T-helper 1 cell (primary cell): ENCODE measurements at places on chromosomes 13 and 19.

DNA sequence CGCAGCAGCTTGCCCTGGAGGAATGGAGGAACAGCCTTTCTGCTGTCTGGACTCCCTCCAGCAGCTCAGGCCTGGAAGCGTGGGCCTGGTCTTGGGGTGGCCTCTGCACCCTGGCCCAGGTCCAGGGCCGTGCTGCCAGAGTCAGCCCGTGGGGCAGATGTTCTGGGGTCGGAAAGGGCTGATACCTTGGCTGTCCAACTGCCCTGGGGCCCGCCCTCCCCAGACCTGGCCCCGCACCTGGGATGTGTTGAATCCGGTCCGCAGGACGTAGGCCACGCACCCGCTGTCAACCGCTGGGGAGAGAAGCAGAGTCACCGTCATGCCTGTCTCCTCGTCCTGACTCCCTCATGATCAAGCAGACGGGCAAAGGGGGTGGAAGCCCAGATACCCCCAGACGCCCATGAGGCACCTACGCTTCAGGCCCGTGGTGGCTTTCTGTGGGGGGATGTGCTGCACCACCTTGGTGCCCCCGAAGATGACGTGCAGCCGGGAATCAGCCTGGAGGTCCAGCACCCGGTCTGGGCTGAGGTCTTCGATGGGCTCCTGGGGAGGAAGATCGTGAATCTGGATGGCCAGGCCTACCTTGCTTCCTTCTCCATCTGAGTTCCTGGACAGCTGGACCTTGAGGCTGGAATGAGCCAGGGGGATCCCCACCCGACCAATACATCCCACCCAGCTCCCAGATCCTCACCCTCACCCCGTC is 7.7 kb downstream of the ATP13A1 start:
- DNase-seq, result no peak

- no peak for DNase-seq
Measured at GRCh38 chr13:45325806-45326205, 15.2 kb downstream of the TPT1 start.

GRCh38 chr13:108733022-108733560 is 103.7 kb downstream of the MYO16 start:
- no peak for DNase-seq

- DNase-seq, result no peak
Measured at GRCh38 chr19:46919324-46919723, 58.5 kb downstream of the ARHGAP35 start.

GRCh38 chr19:33275933-33276619 is 26.3 kb downstream of the CEBPA start:
- DNase-seq, result no peak

DNA sequence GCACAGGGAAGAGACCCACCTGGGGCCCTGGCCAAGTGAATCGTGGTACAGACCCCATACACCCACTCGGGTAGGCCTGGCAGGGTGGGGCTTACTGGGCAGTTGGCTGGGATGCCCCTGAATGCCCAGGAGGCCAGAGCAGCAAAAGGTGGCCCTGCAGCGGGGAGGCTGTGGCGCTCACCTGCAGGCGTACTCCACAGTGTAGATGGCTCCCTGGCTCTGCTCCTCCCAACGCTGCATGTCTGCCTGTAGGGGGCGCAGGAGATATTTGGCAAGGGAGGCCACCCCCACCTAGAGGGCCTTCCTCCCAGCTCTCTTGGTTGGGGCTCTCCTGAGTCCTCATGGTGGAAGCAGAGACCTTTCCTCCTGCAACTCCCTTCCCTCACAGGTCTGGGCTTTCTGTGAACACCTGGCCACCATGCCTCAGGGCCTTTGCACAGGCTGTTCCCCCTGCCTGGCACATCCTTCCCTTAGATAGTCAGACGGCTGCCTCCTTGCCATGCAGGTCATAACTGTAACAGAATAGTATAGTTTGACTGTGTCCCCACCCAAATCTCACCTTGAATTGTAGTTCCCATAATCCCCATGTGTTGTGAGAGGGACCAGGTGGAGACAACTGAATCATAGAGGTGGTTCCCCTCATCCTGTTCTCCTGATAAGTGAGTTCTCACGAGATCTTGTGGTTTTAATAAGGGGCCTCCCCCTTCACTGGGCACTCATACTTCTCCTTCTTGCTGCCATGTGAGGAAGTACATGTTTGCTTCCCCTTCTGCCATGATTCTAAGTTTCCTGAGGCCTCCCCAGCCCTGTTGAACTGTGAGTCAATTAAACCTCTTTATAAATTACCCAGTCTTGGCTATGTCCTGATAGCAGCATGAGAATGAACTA is 5.9 kb downstream of the BORCS8 start:
- DNase-seq, result peak; percentile 23

- no peak for DNase-seq
Measured at GRCh38 chr19:53076984-53077383, 26.2 kb downstream of the ZNF160 start.

DNA sequence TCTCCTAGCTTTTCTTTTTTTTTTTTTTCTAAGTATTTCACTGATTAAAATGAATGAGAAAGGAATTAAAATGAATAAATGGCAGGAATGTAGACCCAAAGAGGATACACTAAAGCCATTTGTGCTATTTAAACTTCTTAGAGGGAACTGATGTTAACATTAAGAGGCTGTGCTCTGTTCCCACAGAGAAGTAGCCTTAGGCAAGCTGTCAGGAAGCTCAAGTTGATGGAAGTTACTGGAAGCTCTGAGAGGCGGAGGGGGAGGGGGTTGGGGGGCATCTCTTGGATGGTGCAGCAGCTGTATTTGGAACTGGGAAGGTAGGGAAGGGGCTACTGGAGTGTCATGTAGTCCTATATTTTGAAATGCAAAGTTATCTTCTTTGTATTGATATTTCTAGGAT is 168.2 kb downstream of the DNAJC15 start:
- no peak for DNase-seq

GRCh38 chr19:20611866-20612265 is 46.3 kb upstream of the ZNF737 start:
- DNase-seq, result no peak

GRCh38 chr13:58630794-58631193 is 999.2 kb downstream of the PCDH17 start:
- DNase-seq, result no peak

GRCh38 chr19:13946414-13946813 is 5.9 kb upstream of the DCAF15 start:
- DNase-seq, result no peak

DNA sequence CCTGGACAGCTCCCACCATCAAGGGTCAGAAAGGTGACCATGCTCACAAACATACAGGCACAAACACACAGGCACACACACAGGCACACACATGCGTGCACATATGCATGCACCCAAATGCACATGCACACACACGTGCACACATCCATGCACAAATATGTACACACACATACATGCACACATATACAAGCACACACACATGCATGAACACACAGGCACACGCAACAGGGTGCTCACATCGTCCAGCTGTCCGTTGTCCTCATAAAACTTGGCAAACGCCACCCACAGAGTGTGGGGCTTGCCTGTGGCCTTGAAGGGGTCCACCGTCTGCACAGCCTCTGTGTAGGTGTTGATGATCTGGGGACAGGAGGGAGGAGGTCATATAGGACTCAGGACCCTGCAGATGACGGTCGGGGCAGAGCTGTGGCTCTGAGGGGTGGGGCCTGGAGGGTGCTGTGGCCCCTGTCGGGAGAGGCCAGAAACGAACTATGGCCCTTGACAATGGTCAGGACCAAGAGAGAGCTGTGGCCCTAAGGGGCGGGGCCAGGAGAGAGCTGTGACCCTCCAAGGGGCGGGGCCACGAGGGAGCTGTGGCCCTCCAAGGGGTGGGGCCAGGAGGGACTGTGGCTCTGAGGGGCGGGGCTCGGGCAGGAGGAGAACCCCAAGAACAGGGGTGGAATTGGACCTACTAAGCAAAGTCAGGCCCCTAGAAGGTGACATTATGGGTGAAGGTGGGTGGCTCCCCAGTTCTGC is 6.2 kb downstream of the XAB2 start:
- no peak for DNase-seq

DNA sequence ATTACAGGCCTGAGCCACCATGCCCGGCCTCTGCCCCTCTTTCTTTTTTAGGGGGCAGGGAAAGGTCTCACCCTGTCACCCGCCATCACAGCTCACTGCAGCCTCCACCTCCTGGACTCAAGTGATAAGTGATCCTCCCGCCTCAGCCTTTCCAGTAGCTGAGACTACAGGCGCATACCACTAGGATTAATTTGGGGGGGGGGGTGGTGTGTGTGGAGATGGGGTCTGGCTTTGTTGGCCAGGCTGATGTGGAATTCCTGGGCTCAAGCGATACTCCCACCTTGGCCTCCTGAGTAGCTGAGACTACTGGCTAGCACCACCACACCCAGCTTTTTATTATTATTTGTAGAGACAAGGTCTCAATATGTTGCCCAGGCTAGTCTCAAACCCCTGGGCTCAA is 4.2 kb downstream of the APOE start:
- DNase-seq, result no peak

DNA sequence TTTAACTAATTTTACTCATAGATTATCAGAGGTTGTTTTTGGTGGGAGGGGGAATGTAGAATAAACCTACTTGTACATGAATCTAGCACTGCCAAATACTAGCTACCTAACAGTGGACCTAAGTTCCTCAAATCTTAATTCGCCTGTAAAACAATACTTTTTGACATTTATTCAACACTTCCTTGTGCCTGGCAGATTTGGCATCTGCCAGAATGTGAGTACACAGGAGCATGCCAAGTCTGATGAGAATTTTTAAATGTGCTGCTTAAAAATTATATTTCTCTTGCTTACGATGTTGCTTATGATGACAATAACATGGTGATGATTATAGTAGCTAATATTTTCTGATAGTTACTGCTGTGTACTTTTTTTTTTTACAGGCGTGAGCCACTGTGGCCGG is 240.2 kb upstream of the STARD13 start:
- no peak for DNase-seq

DNA sequence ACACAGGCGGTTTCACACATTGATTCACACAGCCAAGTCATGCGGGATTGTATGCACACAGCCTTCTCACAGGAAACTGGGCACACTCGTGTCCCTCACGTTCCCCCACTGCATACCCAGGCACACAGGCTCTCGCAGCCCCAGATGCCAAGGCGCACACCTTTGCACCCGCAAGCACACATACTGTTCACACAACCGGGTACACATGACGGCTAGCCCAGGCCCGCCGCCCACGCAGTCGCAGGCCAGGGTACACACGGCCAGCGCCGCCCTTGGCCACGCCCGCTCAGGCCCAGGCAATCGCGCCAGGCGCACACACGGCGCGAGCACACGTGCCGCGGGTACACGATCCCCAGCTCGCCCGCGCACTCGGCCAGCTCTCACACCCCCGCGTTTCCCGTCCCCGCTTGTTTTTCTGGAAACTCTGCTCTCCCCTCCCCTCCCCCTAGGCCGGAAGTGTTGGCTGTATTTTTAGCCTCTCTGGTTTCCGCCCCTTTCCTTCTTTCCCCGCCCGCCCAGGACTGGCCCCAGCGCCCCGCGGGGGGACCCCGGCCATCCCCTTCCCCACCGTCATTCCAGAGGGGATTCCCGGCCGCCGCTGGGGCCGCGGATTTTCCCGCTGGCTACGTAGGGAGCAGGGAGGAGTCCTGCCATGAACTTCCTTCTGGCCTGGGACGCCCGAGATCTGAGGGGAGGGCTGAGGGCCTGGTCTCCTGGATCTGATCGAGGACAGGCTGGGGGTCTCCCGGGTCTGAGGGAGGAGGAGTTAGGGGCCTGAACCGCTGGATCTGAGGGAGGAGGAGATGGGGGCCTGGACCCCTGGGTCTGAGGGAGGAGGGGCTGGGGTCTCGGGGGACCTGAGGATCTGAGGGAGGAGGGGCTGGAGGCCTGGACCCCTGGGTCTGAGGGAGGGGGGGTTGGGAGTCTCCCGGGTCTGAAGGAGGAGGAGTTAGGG is 4.0 kb upstream of the ZFP36 start:
- peak; percentile 86 for DNase-seq

DNA sequence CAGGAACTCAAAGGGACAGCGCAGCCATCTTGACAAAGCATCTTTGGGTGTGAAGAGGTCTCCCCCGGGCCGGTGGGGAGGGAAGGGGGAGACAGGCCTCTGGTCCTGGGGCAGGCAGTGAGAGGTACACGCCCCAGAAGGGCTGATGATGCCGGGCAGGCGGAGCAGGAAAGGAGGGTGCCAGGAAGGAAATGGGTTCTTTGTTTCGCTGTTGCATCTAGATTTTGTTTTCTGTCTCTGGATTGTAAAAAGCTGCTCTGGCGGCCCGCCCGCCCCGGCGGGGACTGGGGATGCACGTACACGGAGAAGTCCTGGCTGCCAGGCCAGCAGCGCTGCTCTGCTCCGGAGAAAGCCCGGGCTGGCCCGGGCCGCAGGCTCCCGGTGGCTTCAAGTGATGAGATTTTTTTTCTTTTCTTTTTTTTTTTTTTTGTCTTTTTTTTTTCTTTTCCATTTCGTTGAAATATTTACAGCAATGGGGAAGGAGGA is 13.2 kb upstream of the ASF1B start:
- peak; percentile 46 for DNase-seq

DNA sequence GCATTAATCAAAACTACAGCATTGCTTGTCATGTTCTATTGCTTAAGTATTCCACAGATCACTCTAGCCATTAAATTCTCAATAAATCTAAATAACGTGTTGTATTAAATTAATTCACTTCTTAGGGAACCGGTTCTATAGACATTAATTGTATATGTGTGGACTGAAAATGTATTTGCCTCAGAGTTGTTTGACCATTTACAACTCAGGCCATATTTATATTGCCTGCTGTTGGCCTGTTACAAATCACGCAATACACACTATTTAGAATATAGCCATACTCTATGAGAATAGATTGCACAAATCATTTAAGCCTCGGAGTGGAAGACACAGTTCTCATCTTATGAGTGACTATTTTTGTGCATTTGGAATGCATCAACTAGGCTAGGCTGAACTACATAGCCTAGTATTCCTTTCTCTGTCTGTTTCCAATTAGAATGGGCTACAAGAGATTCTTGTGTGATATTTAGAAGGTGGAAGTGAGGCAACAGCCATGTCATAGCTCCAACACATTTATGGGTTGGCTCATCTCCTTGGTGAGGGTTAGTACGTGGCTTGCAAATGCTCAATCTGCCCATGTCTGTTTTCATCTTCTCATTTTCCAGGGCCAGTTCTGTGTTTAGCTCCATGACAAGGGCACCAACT is 1116.1 kb downstream of the PCDH9 start:
- no peak for DNase-seq
